Keratinocyte (primary cell): ENCODE measurements at places on chromosomes 16 and 17.

- DNase-seq = no peak
These were observed 47.7 kb downstream of the TK2 start for GRCh38 chr16:66502020-66502913.

DNA sequence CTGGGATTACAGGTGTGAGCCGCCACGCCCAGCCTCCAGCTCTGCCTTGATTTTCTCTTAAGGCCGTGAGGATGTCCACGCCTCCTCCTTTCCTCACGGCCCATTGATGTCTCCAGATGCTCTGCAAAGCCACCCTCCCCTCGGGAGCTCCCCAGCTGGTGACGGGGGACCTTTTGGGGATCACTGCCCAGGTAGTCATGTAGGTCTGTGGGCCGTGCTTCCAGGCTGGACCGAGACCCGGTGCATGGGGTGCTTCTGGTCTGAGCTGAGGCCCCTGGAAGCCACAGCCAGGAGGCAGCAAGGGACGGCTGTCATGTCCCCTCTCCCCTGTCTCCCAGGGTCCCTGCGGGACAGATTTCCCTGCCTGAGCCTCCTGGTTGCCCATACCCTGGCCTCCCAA is 277.8 kb downstream of the SEC14L1 start:
- no peak for DNase-seq

GRCh38 chr17:38663125-38663751 is 11.5 kb downstream of the EPOP start:
- no peak for DNase-seq

DNA sequence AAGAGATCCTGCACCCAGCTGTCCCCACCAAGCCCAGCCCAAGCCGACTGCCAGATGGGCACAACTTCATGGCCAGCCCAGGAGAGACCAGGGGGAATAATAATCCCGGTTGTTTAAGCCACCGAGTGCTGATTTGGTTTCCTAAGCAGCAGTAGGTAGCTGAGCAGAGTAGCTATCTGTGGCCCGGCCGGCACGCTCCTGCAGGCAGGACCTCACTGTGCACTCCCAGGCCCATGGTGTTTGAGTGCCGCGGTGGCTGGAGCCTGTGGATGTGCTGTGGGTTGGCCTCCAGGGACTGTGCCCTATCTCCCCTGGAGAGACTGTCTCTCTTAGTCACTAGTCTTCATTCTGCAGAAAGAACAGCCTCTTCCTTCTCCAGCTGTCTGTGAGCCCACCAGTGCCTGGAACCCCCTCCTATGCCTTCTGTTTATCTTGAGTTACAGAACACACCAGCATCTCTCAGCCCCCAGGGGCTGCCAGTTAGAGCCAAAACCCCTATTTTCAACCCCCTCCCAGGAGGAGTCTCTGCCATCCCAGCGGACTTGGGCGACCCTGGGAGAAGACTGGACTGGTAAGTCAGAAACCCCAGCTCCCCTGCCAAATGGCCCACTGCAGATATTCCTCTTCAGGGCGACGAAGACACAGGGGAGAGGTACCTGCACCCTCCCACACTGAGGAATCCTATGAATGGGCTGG is 152.0 kb downstream of the SDK2 start:
- no peak for DNase-seq

- no peak for DNase-seq
These were observed 1.4 kb upstream of the MRPL28 start for GRCh38 chr16:371515-372301.

- no peak for DNase-seq
These were observed 203.6 kb downstream of the HS3ST4 start for GRCh38 chr16:25895380-25895779.

DNA sequence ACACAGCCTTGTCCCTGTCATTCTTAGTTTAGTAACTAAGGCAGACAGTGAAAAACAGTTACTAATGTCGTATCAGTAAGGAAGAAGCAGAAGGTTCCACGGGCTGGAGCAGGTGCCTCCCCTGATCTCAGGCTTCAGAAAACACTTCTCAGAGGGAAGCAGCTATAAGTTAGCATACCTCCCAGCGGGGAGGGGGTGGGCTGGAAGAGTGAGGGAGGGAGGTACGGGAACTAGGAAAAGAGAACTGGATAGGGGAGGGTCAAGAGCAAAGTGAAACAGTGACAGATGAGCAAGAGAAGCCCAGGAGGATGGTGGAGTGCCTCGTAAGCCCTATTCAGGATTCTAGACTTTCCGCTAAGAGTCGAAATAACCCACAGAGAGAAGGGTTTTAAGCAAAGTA is 186.3 kb upstream of the XYLT1 start:
- DNase-seq = no peak
